ENCODE measurements at places on chromosomes 13 and 19. TPM values are rescaled to one million over a fixed set of nuclear protein-coding genes. Genes with fewer than 3 reads are reported as not detected.
A peak's percentile ranks its signal among the peaks of the same experiment; 100 is the strongest.

Gene FBXO27
- total RNA-seq = not detected

Gene SCN1B
- total RNA-seq = 1.6 TPM

Gene COL5A3
- total RNA-seq = not detected

Gene TTYH1
- total RNA-seq = not detected

Gene NBEA
- total RNA-seq = 8.0 TPM

Gene ELSPBP1
- total RNA-seq = not detected

Gene C19orf38
- total RNA-seq = 0.41 TPM

DNA sequence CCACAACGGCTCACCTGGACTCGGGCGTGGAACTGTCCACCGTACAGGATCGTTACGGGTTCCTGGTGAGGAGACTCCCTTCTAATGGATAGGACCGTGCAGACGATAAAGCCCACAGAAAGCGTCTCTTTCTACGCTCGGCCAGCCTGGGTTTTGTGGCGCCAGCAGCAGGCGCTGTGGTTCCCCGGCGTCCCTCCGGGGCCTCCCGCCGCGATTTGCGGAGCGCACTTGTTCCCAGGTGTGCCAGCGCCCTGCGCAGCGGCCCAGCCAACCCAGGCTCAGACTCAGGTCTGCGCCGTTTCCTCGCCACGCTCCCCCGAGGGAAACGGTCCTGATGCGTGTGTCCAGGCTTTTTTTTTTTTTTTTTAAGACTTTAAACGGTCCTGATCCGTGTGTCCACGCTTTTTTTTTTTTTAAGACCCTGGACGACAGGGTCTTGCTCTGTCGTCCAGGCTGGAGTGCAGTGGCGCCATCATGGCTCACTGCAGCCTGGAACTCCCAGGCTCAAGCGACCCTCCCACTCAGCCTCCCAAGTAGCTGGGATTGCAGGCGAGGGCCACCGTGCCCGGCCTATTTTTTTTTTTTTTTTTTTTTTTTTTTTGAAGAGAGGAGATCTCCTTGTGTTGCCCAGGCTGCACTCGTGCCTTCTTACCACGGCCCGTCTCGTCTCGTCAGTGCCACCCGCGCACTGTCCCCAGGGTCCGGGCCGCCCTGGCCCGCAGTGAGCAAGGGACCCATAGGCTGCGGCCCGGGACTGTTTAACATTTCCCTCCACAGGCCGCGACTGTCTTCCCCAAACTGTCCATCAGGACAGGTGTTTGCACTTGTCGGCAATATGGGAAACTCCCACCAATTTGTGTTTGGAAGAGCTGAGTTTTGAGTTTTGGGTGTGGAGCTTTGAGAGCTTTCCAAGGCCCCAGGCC lies 23.8 kb downstream of the GJA3 start:
- H3K27ac ChIP-seq = no peak overlapping the region
- H3K4me1 ChIP-seq = peaks cover 7% of the 10 kb centered on the region
- H3K36me3 ChIP-seq = no peaks in the 10 kb centered on the region
- H3K27me3 ChIP-seq = peaks cover 62% of the 10 kb centered on the region
- peak; percentile 66 for DNase-seq

DNA sequence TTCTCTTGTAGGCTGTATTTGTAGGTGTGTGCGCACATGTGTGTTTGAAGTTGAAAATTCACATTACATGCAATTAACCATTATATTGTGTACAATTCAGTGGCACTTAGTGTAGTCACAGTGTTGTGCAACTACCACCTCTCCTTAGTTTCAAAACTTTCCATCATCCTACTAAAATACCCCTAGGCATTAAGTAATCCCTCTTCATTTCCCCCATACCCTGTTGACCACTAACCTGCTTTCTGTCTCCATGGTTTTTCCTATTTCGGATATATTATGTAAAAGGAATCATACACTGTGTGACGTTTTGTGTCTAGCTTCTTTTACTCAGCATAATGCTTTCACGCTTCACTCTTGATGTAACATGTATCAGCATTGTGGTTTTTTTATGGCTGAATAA lies 16.1 kb downstream of the LSM14A start:
- H3K27me3 ChIP-seq = no peaks in the 10 kb centered on the region
- H3K4me3 ChIP-seq = peak overlapping the region; percentile 27
- no peak for DNase-seq
- H3K4me1 ChIP-seq = peaks cover 89% of the 10 kb centered on the region
- H3K27ac ChIP-seq = no peak overlapping the region
- H3K36me3 ChIP-seq = peaks cover 16% of the 10 kb centered on the region

DNA sequence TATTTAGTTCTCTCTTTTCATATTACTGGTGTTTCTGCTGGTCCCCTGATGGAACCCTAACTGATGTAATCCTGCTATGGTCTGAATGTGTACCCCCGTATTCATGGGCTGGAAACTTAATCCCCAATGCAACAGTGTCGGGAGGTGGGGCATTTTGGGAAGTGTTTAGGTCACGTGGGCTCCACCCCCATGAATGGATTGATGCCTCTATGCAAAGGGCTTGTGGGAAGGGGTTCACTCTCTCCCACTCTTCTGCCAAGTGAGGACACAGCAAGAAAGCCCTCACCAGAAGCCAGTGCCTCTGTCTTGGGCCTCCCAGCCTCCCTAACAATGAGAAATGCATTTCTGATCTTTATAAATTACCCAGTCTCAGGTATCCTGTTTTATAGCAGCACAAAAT lies 21.2 kb upstream of the UBAC2 start:
- peak overlapping the region; percentile 68 for H3K4me3 ChIP-seq
- peaks cover 44% of the 10 kb centered on the region for H3K4me1 ChIP-seq
- H3K36me3 ChIP-seq = no peaks in the 10 kb centered on the region
- no peaks in the 10 kb centered on the region for H3K27me3 ChIP-seq

- no peaks in the 10 kb centered on the region for H3K27me3 ChIP-seq
- H3K27ac ChIP-seq = no peak overlapping the region
- H3K4me3 ChIP-seq = no peak overlapping the region
- no peak for DNase-seq
Measured at GRCh38 chr19:49104229-49104864, 9.8 kb upstream of the LIN7B start.

DNA sequence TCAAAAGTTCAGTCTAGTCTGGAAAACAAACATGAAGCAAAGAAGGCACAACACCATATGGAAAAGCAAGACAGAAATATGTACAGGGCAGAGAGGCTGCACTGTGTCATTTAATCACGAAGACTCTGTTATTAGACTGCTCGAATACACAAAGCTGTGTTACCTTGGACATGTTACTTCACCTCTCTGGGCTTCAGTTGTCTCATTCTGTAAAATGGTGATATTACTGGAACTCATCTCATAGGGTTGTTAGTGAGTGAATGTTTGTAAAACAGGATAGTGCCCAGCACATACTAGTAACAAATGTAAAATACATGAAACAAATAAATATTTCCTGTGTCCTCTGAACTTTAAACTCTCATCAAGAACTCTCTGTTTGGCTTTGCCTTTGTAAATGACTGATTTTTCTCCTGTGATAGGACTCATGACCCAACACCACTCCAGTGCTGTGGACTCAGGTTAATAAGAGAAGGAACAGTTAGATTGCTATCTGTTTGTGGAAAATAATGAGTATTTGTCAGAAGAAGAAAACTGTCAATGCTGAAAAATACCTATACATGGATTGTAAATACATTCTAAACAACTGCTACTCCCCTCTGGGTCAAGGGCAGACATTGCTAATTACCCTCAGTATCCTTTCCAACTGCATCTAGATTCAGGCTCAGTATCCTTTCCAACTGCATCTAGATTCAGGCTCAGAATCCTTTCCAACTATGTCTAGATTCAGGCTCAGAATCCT lies 62.3 kb downstream of the ZIC5 start:
- peaks cover 39% of the 10 kb centered on the region for H3K27me3 ChIP-seq
- no peak overlapping the region for H3K27ac ChIP-seq
- H3K4me1 ChIP-seq = peaks cover 10% of the 10 kb centered on the region
- peaks cover 2% of the 10 kb centered on the region for H3K36me3 ChIP-seq
- H3K4me3 ChIP-seq = no peak overlapping the region
- no peak for DNase-seq

DNA sequence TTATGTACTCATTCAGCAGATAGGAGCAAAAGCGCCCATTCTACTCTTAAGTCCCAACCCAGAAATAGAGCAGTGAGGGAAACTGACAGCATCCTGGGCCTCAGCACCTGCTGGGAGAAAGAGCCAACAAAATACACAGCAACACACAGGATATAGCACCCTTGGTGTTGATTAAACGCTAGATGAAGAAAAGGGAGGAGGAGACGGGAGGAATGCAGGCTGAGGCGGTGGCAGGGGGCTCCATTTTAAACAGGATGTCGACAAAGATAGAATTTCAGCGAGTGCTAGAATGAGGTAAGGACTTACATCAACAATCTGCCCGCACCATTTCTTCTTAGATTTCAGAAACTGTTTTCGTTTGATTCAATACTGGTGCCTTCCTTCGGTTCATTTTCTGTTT lies 4.6 kb upstream of the RAB20 start:
- H3K36me3 ChIP-seq = no peaks in the 10 kb centered on the region
- H3K4me3 ChIP-seq = no peak overlapping the region
- H3K27ac ChIP-seq = peak overlapping the region; percentile 65
- no peak for DNase-seq

- no peak overlapping the region for H3K27ac ChIP-seq
- no peak overlapping the region for H3K4me3 ChIP-seq
- H3K4me1 ChIP-seq = no peaks in the 10 kb centered on the region
- peaks cover 1% of the 10 kb centered on the region for H3K27me3 ChIP-seq
- H3K36me3 ChIP-seq = no peaks in the 10 kb centered on the region
Measured at GRCh38 chr13:38617936-38618335, 68.9 kb upstream of the FREM2 start.

DNA sequence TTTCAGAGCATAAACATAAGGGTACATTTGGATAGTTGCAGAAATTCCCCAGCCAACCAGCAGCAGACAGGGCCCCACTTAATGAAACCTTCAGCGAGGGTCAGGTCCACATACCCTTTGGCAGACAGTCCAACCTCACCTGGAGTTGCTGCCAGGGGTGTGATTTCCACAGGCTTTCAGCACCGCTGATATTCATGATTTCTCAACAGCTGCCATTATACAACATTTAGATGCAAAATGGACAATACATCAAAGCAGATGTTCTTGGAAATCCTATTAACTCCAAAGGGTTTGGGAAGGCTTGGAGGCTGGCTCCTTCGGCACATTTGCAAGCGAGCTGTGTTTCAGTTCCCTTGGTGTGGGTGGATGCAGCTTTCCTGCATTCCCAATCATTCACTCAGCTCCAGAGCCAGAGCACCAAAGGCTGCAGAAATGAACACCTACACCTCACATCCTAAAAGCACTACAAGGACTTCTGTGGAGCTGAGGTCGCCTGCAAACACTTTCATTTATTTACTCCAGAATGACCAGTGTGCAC lies 147.2 kb upstream of the VSTM2B start:
- no peak overlapping the region for H3K27ac ChIP-seq
- H3K4me1 ChIP-seq = no peaks in the 10 kb centered on the region
- no peak overlapping the region for H3K4me3 ChIP-seq
- no peaks in the 10 kb centered on the region for H3K36me3 ChIP-seq
- DNase-seq = no peak

- peaks cover 30% of the 10 kb centered on the region for H3K36me3 ChIP-seq
- no peak for DNase-seq
- H3K4me3 ChIP-seq = no peak overlapping the region
- no peak overlapping the region for H3K27ac ChIP-seq
Measured at GRCh38 chr19:46082728-46083050, 41.8 kb downstream of the IGFL3 start.

All from naive thymus-derived CD8-positive, alpha-beta T cell (primary cell).